CD8-positive, alpha-beta T cell (primary cell): ENCODE measurements at places on chromosomes 4 and X.

GRCh38 chr4:3870567-3870962 is 104.4 kb downstream of the ADRA2C start:
- DNase-seq: no peak

DNA sequence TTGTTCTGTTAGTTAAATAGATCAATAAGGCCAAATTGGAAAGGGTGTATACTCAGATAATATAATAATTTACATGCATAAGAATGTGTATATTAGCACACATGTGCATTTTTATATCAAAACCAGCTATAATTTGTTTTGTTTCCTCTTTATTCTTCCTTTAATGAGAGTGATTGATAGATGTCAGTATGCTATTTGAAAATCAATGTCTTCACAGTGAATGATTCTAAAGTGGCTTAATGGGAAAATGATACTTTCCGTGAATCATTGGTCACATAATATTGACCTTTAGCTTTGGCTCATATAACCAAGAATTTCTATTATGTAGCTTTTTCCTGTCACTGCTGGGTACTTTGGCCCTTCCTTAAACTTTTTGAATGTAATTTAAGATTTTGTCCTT is 48.6 kb downstream of the PLS3 start:
- no peak for DNase-seq

DNA sequence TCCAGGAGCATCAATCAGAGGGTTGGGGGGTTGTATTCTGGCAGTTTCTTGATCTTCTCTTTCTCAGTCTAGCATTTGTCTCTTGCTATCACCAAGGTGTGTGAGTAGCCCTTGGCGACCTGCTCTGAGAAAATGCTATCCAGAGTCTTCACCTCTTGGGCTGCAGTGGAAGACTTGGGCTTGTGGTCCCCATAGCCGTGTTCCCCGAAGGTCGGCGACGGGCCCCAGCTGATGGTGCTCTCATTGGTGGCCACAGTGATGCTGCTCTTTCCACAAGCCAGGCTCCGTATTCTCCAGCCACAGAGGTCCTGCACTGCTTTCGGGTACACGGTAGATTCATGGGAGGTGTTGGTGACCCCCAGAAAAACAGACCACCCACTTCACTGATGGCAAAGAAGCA is 25.9 kb upstream of the ETNPPL start:
- DNase-seq: no peak

DNA sequence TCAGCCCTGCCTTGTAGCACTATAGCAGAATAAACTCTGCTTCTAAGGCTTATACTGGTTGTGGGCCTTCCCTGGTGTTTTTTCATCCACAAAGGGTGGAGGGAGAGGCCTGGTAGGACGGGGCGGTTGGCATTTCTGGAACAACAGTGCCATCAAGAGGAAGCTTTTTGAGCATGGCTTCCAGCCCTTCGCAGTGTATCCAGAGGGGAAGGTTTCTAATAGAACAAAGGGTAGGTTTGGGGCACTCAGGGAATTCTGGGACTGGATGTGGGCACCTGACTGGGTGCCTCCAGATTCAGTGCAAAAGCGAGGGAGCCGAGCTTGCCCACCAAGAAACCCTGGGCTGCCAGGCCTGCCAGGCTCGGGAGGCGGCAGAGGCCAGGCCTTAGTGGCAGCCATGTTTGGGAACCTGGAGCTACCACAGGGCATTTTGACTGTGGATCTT is 229.6 kb upstream of the AGTR2 start:
- DNase-seq: no peak

DNA sequence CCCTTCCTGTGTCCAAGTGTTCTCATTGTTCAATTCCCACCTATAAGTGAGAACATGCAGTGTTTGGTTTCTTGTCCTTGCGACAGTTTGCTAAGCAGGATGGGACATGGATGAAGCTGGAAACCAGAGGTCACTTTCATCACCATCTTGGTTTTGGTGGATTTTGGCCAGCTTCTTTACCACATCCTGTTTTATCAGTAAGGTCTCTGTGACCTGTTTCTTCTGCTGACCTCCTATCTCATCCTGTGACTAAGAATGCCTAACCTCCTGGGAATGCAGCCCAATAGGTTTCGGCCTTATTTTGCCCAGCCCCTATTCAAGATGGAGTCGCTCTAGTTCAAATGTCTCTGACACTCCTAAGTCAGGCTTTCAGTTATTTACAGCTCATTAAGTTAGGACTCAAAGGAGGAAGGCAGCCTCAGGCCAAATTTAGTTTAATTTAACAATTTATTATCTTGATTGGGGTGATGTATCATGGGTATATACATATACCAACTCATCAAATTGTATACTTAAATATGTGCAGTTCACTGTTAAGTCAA is 169.9 kb upstream of the NDP start:
- no peak for DNase-seq

DNA sequence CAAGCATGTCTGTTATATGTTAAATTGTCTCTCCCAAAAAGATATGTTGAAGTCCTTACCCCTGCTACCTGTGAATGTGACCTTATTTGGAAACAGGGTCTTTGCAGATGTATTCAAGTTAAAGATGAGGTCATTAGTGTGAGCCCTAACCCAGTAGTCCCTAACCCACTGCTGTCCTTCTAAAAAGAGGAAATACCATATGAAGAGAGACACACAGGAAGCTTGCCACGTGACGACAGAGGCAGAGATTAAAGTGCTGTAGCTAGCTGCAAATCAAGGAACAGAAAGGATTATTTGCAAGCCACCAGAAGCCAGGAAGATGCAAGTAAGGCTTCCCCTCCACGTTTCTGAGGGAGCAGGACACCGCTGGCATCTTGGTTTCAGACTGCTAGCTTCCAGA is 150.1 kb downstream of the HNRNPD start:
- DNase-seq: no peak

GRCh38 chrX:103629318-103630170 is 769 bp downstream of the TCEAL1 start:
- peak; percentile 21 for DNase-seq

DNA sequence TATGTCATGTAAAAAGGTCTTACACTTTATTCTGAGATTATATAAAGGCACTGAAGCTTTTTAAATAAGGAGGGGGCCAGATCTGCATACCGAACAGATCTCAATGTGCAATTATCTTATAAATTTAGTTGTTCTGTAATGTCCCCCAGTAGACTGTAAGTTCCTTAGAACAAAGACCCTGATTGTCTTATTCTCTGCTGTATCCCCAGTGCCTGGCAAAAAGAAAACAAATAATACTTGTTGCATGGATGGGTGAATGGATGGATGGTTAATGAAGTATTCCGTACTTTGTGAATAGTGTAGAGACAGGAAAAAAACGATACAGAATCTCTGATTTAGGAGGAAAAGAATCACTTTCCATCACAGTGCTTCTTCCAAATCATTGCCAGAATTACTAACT is 141.5 kb downstream of the CHM start:
- DNase-seq: no peak

- DNase-seq: no peak
Observed at GRCh38 chrX:46793386-46794143, 34.6 kb upstream of the SLC9A7 start.

- DNase-seq: no peak
Observed at GRCh38 chr4:106618956-106619355, 250.4 kb upstream of the GIMD1 start.

DNA sequence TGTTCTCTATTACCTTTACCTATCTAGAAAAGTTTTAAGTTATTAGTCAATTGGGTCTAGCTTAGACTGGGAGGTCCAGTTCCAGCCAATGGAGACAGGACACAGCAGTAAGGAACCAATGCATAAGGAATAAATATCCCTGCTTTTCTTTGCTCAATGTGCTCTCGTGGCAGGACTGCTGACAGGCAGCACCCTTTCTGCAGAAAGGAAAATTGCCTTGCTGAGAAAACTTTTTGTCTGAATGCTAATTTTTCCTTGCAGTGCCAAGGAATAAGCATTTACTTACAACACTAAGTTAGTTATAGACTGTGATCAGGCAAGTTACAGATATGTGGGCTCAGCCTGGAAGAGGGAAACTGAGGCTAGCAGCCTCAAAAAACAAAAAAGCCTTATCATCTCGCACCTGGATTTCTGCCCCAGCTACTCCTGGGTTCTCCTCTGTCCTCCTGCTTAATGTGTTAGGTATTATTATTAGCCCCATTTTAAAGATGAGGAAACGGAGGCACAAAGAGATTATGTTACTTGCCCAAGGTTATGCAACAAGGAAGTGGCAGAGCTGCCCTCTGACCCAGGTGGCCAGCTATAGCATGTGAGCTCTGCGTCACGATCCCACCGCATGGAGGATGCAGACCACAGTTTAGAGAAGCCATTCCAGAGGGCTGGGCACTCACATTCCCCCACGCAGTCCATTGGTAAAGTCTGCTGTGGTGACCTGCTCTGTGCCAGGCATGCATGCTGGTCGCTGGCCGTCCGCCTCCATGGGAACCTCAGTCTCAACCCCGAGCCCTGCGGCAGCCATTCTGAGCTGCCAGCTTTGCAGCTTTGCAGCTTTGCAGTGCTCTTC is 40.5 kb upstream of the C4orf50 start:
- no peak for DNase-seq

GRCh38 chr4:126530996-126531585 is 1101.7 kb upstream of the INTU start:
- DNase-seq: no peak

- DNase-seq: no peak
Observed at GRCh38 chr4:52861171-52861823, 820 bp upstream of the RASL11B start.

DNA sequence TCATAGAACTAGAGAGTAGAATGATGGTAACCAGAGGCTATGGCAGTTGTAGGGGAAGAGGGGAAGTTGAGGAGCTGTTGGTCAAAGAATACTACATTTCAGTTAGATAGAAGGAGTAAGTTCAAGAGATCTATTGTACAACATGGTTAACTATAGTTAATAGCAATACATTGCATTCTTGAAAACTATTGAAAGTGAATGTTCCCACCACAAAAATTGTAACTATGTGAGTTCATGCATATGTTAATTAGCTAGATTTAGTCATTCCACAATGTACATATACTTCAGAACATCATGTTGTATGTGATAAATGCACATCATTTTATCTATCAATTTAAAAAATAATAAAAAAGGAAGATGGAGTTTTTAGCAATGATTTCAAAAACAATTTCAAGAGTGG is 125.3 kb upstream of the IL15 start:
- DNase-seq: no peak

DNA sequence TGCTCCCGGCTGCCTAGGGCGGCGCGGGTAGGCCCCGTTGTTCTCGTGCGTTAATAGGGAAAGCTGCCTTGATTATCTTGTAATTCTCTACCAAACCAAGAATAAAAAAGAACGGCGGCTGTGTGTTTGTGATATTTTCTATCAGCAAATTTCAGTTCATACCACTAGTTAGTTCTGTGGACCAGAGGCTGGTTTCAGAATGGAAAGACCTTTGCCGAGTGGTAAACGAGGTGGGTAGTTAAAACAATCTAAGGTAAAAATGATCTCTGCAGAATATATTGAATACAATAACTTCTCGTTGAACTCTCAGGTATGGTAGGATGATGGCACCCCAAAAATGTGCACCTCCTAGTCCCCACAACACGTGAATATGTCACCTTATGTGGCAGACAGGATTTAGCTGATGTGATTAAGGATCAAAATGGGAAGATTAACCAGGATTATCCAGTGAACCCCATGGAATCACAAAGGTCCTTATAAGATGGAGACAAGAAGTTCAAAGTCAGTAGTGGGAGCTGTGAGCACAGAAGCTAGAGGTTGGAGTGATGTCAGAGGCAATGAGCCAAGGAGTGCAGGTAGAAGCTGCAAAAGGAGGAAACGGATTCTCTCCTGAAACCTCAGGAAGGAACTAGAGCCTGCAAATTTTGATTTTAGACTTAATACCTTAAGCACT is 574 bp upstream of the CFAP97 start:
- DNase-seq: no peak

DNA sequence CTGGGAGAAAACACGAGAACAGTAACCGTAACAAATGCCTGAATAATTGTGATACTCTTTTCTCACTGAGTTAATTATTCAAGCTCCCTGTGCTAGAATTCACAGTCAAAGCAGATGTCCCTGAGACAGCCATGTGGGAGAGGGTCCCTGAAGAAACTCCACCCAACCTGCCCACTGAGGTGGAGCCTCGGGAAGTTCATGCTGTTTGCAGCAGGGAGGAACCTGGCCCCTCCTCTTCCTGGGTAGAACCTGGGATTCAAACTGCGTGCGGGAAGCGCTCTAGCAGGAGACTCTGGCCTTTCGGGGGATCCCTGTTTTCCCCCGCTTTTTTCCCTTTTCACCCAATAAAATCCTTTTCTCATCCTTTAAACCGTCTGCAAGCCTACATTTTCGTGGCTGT is 20.2 kb upstream of the RHOH start:
- DNase-seq: no peak

- DNase-seq: no peak
Observed at GRCh38 chrX:15607067-15607466, 6.3 kb upstream of the ACE2 start.

GRCh38 chr4:147749811-147750321 is 18.0 kb downstream of the ARHGAP10 start:
- DNase-seq: no peak

GRCh38 chr4:159146488-159146887 is 43.6 kb downstream of the RAPGEF2 start:
- DNase-seq: no peak

DNA sequence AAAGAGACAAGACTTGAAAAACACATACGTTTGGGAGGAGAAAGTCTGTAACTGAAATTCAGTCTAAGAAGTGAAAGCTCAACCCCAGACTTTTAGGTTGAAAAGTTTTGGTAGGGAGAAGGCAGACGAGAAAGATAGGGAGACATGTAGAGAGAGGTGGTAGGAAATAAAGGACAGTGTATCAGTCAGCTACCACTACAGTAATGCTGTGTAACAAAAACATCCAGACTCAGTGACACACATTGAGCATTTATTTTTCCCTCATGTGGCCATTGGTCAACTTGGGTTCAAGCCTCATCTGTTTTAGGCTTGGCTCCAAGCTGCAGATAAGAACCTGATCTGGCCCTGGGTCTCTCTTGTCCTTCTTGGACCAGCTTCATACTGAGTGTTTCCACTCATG is 26.9 kb downstream of the CCKAR start:
- no peak for DNase-seq

- DNase-seq: no peak
Observed at GRCh38 chrX:137684591-137684990, 118.7 kb downstream of the ZIC3 start.

GRCh38 chr4:46653842-46654241 is 255.2 kb downstream of the COX7B2 start:
- no peak for DNase-seq

DNA sequence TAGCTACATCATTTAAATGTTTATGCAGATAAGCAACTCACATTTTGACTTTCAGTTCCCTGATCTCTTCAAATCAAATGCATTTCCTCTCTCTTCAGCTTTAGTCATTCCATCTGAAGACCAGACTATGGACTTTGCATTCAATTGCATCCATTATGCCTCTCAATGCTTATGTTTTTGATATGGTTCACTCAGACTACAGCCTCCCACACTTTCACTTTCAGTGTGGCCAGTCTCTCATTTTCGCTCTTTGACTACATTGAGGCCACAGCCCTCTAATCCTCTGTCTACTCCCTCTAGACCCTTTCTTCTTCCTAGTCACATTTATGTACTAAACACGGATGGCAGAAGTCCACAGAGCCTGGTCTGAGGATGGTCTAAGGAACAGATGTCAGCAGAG is 24.5 kb upstream of the VEGFC start:
- DNase-seq: no peak

- no peak for DNase-seq
Observed at GRCh38 chrX:29299684-29300083, 712.4 kb downstream of the IL1RAPL1 start.

- DNase-seq: no peak
Observed at GRCh38 chrX:103941201-103941975, 21.0 kb upstream of the TMSB15B start.

- DNase-seq: no peak
Observed at GRCh38 chrX:13411496-13412207, 91.8 kb upstream of the ATXN3L start.
